Amygdala (tissue), 56 donors: ENCODE measurements at places on chromosomes 5 and 9.

GRCh38 chr9:69760278-69760610 lies 433 bp upstream of the PTAR1 start:
- DNase-seq = no peak

GRCh38 chr5:125338440-125339174 lies 592.2 kb upstream of the ZNF608 start:
- no peak for DNase-seq

DNA sequence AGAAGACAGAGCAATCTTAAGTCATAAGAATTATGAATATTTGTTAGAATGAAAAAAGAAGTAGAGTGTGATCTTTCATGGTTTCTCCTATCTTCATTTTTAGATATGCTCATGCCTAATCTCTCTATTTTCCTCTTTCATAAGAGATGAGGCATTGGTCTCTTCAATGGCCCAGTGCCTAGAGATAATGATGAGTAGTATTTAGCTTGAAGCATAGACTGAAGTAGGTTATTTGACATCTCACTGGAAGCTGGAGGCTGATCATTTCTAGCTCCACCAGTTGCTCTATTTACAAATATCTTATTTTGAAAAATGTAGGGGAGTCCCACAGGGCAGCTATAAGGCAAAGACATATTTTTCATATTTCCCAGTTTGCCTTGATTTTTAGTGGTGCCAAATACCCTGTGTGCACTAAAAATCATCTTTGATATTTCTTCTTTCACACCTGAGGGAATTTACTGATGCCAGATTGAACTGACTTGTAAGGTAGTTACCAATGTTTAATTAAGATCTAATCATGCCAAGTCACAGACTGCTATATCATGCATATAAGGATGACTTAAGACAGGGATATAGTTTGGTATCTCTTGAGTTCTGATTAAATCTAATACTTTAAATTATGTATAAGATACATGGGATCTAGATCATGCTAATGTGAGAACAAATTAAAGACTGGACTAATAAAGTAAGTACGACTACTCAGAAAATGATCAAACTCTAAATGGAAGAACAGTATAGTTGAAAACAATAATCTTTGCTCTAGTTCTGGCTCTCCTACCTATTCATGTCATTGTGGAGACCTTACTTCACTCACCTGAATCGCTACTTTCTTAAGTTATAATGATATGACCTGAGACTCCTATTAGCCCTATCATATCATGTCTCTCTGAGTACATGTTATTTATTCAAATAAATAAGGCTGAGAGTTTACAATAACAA lies 108.2 kb upstream of the IFNE start:
- DNase-seq = no peak

- no peak for DNase-seq
Measured at GRCh38 chr5:94577466-94578245, 40.7 kb downstream of the KIAA0825 start.

GRCh38 chr5:73818357-73818756 lies 192.4 kb downstream of the ARHGEF28 start:
- DNase-seq = no peak

DNA sequence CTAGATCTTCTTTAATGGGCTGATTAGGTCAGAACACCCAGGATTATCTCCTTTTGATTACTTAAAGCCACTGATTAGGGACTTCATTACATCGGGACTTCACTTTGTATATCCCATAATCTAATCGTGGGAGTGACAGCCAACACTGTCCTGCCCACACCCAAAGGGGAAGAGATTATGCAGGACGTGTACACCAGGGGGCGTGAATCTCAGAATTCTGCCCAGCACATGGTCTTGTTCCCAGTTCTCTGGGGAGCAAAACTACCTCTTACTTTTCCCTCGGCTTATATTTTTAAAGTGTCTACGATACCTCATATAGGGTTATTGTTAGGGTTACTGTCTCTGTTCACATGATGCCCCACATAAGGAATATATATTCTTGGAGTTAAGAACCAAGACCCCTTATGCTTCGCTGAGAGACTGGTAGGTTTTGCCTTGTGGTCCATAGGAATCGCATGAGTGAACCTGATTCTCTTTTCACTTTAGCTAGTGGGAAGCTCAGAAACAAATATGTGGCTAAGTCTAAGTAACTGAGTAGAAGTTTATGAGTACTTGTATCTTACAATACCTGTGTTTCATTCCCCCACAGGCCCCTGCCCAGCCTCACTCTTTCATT lies 192.7 kb downstream of the GNA14 start:
- no peak for DNase-seq

GRCh38 chr5:132629230-132629944 lies 28.6 kb upstream of the IL13 start:
- no peak for DNase-seq

DNA sequence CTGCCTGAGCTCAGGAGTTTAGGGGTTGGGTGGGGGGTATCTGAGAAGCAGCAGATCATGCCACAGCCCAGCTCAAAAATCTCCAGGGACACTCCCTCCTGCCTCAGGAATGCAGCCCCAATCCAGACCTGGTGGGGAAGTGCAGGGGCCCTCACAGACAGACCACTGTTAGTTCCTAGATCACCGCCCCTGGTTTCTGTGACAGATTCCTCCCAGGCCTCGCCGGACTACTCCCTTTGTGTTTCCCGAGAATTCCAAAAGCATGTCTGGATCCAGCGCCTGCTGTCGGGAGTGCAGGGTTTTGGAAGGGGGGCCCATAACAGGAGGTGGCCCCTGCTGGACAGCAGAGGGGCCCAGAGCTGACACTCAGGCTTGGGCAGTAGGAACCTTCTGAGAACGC lies 74.5 kb downstream of the CTSL start:
- DNase-seq = no peak

DNA sequence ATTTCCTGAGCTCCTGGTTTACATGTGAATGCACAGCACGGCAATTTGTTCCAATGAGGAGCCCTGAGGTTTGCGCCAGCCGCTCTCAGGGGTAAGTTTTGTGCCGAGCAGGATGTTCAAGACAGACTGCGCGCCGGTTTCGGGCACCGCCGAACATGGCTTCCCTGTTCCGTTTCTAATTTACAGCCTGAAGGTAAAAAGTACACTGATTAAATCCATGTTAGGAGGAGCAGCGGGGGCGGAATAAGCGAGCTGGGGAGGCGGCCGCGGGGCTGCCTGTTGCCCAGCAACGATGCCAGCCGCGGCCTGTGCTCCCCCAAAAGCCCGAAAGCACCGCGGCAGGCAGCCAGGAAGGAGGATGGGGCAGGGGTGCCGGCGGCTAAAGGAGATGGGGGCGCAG lies 6.4 kb downstream of the SOWAHA start:
- DNase-seq = no peak

- DNase-seq = no peak
Measured at GRCh38 chr5:9295466-9295801, 250.4 kb downstream of the SEMA5A start.

DNA sequence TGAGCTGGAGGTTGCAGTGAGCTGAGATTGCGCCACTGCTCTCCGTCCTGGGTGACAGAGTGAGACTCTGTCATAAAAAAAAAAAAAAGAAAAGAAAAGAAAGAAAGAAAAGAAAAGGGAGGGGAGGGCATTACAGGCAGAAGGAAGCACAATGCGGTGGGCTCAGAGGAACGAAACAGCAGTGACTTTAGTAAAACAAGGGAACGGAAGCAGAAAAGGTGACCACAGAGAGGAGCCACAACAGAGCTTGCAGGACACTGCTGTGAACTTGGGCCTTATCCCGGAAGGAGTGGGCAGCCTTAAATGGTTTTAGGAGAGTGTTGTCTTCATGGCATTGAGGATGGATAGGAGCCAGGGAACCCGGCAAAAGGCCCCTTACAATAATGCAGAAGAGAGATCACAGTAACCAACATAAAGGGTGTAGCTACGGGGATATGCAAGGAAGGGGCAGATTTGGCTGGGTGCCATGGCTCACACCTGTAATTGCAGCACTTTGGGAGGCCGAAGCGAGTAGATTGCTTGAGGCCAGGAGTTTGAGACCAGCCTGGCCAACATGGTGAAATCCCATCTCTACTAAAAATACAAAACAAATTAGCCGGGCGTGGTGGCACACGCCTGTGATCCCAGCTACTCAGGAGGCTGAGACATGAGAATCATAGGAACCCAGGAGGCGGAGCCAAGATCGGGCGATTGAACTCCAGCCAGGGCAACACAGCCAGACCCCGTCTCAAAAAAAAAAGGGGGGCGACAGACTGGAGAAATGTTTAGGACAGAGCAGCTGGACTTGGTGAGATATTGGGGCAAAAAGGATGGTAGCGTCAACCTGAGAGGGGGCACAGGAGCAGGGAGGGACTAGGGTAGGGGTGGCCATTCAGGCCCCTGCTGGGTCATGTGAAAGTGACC lies 83.9 kb upstream of the ZBTB43 start:
- no peak for DNase-seq

GRCh38 chr9:84932915-84933527 lies 263.5 kb downstream of the NTRK2 start:
- DNase-seq = no peak

- DNase-seq = no peak
Measured at GRCh38 chr9:35940458-35941407, 17.2 kb downstream of the OR2S2 start.

- DNase-seq = no peak
Measured at GRCh38 chr5:172800088-172800551, 29.1 kb upstream of the DUSP1 start.

DNA sequence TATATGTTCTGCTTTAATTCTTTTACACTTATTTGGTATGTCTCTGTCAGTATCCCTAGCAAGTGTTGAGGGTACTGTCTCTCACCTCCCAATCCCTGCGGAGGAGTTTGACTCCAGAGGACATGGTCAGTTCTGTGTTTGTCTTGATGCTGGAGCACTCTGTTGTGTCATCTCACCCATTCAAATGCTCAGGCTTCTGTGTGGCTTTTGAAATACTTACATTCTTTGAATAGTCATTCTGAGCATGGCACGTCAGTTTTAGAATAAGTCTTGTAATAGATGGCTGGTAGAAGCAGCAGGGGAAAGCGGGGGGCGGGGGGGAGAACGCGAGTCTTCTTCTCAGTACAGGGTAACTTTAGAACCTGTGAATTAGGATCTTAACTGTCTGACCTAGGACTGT lies 12.3 kb downstream of the MAST4 start:
- DNase-seq = no peak

GRCh38 chr5:60495644-60496520 lies 204.1 kb downstream of the DEPDC1B start:
- DNase-seq = no peak

GRCh38 chr5:7075470-7075869 lies 320.5 kb upstream of the ADCY2 start:
- DNase-seq = no peak

- DNase-seq = no peak
Measured at GRCh38 chr5:128579093-128579492, 41.0 kb upstream of the FBN2 start.

DNA sequence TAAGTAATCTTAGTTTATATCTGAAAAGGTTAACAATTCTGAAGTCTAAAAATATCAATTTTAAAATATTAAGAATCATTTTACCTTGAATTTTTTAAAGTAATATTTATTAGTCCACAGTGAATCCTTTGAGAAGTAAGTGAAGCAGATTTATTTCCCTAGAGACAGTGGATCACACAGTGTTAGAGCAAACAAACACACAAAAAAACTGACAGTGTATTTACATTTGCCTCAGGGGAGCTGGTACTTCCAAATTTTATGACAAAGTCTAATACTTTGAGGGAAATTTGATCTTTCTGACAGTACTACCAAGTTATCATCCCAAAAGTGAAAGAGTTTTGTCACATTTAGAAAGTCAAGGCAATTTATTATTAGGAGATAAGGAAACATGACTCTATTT lies 1750.6 kb upstream of the CDH9 start:
- DNase-seq = no peak

- DNase-seq = no peak
Measured at GRCh38 chr9:123027517-123027916, 6.0 kb upstream of the GPR21 start.

DNA sequence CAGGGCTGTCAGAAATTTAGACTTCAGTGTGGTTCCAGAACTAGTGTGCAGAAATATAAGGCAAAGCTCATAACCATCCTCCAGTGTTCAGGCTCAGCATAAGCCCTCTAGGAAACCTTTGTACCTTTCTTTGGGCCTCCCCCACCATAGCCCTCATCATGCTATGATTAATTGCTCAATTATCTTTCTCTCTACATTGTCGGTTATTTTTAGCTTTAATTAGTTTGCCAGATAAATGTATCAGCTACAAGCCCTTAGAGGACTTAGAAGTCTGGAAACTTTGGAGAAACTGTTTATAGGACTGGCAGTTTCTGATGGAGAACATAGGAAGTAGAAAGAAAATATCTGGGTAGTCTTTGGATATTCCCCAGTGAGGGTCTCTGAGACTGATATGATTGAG lies 43.5 kb upstream of the TNC start:
- DNase-seq = no peak

- no peak for DNase-seq
Measured at GRCh38 chr9:133161547-133161950, 2.2 kb downstream of the GBGT1 start.
